ENCODE measurements at places on chromosomes 1 and 21. TPM values are rescaled to one million over a fixed set of nuclear protein-coding genes. Genes with fewer than 3 reads are reported as not detected.

DNA sequence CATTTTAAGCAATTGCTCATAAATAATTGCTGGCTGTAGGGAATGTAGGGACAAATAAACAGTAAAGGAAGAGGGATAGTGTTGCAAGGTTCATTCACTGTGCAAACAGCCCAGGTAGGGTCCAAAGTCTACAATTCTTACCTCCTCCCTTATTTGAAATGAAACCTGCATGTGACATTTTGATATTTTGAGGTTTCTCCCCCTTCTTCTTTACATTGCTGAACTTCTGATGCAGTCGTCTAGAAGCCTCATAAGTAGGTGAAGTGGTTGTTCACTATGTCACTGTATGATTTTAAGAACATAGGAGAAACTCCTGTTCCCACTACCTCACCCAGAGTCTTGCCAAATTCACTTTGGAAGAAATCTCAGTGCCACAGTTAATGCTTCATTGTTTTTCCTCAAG, 16.1 kb downstream of the F5 start:
- no peaks in the 10 kb centered on the region for H3K27me3 ChIP-seq
- no peak overlapping the region for H3K4me3 ChIP-seq
- H3K27ac ChIP-seq = no peak overlapping the region

DNA sequence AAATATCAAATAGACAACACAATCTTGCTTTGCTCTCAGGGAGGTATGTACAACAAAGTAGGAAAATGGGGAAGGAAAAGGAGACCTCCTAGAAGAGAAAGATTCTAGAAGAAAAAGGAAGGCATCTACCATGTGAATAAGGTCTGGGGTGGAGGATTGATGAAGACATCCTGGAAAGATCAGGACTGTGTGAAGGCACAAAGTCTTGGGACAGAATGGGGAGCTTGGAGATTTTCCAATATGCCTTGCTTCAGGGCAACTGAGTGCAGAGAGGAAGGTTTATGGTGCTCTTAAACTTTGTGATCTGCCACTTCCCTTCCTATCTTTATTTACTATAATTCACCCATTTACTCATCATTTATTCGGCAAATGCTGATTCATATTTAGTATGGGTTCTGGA, 352.0 kb downstream of the PLPP3 start:
- DNase-seq = no peak
- H3K36me3 ChIP-seq = no peaks in the 10 kb centered on the region
- no peaks in the 10 kb centered on the region for H3K27me3 ChIP-seq

DNA sequence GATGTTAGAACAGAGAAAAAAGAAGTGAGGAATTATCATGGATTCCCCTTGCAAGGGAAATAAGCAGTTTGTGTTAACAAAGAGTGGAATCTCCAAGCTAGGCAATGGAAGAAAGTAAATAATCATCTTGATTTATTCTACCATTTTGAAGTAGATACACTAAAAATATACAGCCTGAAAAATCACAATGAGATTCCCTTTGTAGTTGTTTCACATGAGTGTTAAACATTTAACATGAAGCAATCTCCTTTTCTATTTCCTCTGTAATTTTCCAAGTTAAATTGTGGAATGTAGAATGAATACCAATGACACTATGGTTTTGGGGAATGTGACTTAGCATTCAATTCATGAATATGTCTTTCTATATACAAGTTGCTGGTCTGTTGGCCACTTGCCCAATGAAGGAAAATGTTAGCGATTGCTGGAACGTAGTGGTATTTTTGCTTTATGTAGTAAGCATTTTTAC, 5.7 kb downstream of the TGFB2 start:
- H3K36me3 ChIP-seq = no peaks in the 10 kb centered on the region
- H3K4me1 ChIP-seq = no peaks in the 10 kb centered on the region
- peak overlapping the region; percentile 38 for H3K27ac ChIP-seq
- peak overlapping the region; percentile 43 for H3K4me3 ChIP-seq

GRCh38 chr1:200346700-200347099, 63.1 kb downstream of the ZNF281 start:
- H3K27ac ChIP-seq = no peak overlapping the region
- no peaks in the 10 kb centered on the region for H3K27me3 ChIP-seq
- no peak overlapping the region for H3K4me3 ChIP-seq
- DNase-seq = no peak

GRCh38 chr1:23798662-23799142, 1.9 kb downstream of the GALE start:
- H3K27ac ChIP-seq = no peak overlapping the region
- DNase-seq = no peak
- no peaks in the 10 kb centered on the region for H3K4me1 ChIP-seq
- no peak overlapping the region for H3K4me3 ChIP-seq
- no peaks in the 10 kb centered on the region for H3K36me3 ChIP-seq

GRCh38 chr1:223001653-223002634, 141.1 kb downstream of the TLR5 start:
- no peak overlapping the region for H3K4me3 ChIP-seq
- no peaks in the 10 kb centered on the region for H3K36me3 ChIP-seq
- peaks cover 6% of the 10 kb centered on the region for H3K4me1 ChIP-seq
- no peak for DNase-seq

DNA sequence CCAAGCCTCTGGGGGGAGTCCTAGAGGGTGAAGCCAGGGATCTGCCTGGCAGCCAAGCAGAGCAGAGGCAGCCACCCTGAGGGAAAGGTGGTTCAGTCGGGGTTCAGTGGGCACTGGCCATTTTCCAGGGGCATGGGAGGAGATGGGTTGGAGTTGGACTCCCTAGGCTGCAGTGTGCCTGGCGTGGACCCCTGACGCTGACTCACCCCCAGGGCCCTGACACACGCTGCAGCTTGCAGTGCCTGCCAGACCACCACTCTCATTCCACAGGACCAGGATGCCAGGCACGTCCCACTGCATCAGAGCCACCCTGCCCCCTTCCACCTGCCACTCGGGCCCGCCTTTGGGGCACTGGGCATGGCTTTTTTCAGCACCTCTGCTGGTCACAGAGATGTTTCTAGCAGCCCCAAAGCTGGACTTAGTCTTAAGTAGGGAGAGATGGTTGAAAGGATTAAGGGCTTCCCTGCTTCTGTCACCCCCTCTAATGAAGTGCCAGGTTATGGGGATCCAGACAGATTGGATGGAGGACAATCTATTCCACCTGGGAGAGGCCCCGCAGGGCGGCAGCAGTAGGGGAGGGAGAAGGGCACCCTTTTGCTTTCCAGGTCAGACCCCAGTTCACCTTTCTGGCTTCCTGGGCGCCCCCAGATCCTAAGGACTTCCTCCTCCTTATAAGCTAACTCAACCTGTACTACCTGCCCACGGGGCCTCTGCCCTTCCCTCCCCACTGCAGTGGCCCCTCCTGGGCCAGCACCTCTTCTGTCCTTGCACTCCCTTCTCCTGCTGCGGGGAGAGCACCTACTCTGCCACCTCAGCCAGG, 1.6 kb downstream of the SYT2 start:
- no peaks in the 10 kb centered on the region for H3K36me3 ChIP-seq
- H3K27ac ChIP-seq = no peak overlapping the region
- DNase-seq = no peak
- no peaks in the 10 kb centered on the region for H3K27me3 ChIP-seq

DNA sequence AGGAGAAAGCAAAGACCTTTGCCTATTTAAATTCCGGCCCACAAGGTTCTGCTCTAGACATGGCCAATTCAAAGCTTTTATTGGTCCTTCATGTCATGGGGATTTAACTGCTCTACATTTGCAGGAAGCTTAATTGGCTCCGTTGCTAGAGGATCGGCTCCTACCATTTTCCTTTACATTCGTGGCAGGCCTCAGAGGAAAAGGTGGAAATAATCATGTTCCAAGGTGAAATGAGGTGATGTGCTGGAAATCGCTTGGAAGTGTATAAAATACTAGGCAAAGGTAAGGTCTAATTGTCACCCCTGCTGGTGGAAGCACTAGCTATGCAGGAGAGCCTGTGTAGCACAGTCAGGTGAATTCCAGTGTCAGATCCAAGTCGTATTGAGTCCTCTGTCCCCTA, 55.5 kb downstream of the ATP1A1 start:
- no peaks in the 10 kb centered on the region for H3K27me3 ChIP-seq
- H3K4me1 ChIP-seq = no peaks in the 10 kb centered on the region
- no peak overlapping the region for H3K27ac ChIP-seq
- H3K36me3 ChIP-seq = no peaks in the 10 kb centered on the region

Gene NEK2
- not detected for total RNA-seq

Gene CHI3L2
- total RNA-seq = 7.8 TPM

Gene NR0B2
- total RNA-seq = not detected

Gene CYP4A11
- 0.15 TPM for total RNA-seq

Gene ACTA1
- 1.8 TPM for total RNA-seq

Measured in aorta (tissue), 5 donors.